ENCODE measurements at places on chromosomes 3 and 15.

DNA sequence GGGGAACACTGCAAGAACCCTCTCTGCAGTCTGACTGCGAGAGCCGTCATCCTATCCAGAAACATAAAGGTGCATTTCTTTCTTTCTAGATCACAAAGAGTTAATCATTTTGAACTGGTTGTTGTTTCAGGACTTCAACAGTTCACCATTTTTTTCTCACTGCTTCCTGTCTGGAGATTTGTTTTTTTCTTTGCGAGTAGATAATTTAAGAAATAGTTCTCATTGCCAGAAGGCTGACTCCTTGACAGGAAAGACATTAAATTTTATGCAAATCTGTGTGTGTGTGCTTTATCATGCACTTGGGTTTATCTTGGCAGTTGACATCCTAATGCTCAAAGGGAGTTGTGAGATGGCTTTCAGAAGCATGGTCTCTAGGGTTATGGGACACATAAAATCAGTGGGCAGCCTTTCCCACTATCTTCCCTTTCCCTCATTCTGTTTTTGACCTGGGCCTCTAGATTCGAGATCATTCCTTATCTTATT is 123.5 kb upstream of the TBL1XR1 start:
- DNase-seq: no peak

- DNase-seq: no peak
Observed at GRCh38 chr3:190188197-190188596, 67.5 kb upstream of the P3H2 start.

DNA sequence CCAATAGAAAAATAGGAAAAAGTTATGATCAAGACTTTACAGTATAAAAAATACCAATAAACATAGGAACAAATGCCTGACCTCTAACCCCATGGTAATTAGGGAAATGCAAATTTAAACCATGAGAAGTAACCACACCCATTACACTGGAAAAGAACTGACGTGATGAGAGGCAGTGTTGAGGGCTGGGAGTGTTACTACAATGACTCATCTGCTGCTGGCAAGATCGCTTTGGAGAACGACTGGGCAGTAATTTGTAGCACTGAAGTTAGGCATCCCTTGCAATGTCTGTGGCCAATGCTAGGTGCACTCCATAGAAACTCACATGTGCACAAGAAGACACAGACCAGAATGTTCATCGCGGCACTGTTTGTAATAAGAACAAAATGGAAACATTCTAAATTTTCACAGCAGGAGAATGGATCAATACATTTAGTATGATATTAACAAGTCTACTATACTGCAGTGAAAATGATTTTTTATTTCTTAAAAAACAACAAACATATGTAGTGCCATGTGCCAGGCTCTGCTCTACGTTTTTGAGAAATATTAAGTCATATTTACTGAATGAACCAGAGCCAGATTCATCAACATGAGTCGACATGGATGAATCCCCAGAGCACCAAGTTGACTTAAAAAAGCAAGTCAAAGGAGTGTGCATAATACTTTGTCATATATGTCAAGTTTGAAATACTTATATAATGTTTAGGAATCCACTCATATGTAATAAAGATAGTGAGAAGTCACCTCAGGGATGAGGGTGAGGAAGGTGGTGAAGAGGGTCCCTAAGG is 37.6 kb upstream of the EPHB3 start:
- DNase-seq: no peak

DNA sequence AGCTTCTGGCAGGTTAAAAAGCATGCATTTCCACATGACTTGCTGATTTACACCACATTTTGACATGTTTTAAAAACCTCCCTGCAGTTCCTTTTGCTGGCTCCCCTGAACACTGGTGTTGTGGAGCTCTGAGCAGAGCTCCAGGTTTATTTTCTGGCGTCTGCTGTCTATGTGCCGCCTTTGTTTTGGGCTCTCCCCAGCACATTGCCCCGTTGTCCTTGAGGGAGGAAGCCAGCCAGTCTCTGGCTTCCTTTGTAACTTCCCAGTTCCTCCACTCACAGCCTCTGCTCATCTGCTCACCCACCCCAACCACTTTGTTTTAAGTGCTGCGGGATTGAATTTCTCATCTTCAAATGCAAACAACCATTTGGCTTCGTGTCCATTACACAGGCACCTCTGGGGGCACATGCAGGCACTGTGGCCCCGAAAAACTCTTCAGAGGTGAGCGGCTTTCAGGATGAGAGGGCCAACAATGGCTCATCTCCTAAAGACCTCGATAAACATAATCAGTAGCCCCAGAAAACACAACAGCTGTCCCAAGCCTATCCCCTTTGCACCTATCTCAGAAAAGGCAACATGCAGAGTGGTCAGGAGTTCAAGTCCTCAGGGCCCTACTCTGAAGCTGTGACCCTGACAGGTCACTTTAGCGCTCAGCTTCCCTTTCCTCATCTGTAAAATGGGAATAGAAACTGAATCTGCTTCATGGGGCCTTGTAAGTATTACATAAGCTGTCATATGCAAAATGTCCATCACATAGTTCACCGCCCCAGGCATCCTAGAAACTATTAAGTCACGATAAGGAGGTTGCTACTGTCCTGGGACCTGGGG is 1.3 kb upstream of the MEF2A start:
- no peak for DNase-seq

- DNase-seq: no peak
Observed at GRCh38 chr15:78334845-78335244, 5.3 kb upstream of the CRABP1 start.

GRCh38 chr3:140863580-140864009 is 78.0 kb upstream of the SLC25A36 start:
- no peak for DNase-seq

DNA sequence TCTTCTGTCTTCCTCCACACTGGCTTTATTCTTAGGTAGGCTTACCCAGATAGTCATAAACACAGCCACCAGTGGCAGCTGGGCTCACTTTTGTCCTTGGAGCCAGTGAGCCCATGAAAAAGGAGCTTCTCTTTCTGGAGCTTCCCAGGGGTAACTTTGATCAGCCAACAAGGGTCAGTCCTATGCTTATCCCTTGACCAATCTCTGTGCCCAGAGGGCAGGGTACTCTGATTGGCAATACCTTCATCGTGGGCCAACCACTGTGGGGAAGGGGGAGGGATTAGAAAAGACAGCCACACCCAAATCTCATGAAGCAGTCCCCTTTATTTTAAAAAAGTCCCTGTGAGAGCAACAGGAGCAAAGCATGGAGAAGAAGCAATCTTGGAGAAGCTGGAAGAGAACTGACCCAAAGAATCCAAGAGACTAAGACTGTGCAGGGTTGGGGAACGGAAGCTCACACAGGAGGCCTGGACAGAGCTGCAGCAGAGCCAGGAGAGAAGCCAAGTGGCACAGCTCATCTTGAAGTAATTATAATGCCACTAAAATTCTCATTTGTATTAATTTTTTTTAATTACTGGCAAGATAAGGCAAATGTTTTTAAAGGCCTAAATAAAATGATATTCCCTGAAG is 70.4 kb downstream of the SSUH2 start:
- no peak for DNase-seq

DNA sequence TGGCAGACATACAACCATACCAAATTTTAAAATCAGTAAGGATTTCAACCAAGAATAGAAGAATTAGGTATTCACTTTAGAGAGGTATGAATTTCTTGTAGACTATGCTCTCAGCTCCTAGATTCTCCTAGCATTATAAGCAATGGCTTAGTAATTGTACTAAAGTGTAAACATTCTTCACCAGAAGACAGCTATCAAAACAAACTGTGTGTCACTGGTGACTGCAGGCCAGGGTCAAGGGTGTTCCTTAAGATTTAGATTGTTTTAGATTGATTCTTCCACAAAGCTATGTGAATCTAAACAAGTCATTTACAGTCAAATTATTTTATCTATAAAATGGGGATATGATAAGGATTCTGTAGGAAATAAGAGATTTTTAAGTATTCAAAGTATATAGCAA is 23.1 kb upstream of the GP5 start:
- no peak for DNase-seq

DNA sequence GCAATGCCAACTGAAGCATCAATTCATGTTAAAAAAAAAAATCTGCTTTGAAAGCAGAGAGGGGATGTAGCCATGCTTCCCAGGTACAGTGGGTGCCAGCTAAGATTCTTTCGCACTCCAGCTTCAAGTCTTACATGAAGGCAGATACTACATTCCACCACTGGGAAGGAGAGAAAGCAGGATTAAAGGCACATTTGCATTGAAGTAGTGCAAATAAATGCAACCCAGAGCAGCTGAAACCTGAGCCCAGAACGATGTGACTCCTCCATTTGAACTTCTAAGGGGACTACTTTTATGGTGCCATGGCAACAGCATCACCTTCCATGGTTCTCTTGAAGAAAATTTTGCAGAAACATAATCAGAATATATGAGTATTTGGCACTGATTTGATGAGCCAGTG is 19.1 kb upstream of the GJD2 start:
- DNase-seq: no peak

DNA sequence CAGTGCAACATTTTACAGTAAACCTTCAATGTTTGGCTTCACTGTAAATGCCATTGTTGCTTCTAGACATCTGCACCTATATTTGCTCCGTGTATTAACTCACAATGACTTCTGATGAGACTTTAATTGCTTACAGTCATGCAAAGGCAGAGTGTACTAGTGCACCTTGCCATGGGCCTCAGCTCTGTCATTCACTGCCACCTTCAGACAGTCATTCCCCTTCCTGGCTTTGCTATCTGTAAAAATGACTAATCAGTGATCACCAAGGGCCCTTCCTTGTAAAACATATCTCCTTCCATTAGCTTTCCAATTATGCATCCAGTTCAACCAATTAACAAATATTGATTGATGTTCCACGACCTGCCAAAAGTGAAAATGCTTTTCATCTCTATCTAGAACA is 120.3 kb downstream of the ARRDC4 start:
- DNase-seq: no peak

Measured in NCI-H1436 treated with DMSO at 0.1 percent for 48 hours (cell line).